ENCODE measurements at places on chromosomes 6 and 20.

DNA sequence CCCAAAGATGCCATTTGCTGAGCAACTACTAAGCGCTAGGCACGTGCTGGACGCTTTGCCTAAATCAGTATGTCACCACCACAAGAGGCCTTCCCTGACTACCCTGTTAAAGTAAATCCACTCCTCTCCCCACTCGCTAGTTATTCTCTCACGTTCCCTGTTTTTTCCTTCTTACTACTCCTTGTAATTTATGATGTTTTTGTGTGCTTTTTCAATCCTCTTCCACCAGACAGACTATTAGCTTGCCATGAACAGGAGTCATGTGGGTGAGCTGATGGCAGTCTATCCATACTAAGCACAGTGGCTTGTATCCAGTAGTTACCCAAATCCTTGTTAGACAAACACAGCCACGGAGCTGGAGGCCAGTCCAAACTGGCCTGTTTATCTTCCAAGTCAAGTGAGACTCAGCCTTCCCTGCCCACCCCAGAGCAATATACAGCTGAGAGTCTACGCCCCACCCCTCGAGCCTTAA lies 41.2 kb downstream of the C6orf132 start:
- no peak for DNase-seq

DNA sequence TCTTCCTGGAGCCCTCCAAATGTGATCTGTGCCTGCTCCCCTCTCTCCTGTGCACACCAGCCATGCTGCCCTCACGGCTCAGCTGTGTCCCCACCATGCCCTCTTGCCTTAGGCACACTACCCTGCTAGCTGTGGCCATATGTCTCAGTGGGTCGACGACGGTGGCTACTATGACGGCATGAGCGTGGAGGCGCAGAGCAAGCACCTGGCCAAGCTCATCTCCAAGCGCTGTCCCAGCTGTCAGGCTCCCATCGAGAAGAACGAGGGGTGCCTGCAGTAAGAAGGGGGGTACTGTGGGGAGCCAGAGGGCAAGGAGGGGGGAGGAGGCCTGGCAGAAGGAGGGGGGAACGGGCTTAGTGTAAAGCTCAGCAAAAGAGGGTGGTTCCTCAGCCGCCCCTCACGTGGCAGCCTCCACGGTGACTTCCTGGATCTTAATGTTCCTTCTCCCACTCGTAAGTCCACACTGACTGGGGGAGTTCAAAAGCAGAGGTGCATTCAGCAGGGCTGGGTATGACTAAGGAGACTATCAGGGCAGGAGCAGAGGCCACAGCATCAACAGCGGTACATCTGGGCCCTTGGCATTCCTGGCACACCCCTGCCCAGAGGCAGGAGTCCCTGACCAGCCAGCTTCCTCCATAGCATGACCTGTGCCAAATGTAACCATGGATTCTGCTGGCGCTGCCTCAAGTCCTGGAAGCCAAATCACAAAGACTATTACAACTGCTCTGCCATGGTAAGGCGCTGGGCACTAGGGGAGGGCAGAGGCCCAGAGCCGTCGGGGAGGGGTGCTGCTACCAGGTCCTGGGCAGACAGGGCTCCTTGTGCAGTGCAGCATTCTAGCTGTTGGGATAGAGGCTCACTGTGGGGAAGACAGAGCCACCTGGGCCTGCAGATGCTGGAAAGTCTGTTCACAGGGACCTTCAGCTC lies 8.0 kb downstream of the DNPH1 start:
- no peak for DNase-seq

GRCh38 chr20:35515949-35516645 lies 13.4 kb downstream of the C20orf173 start:
- DNase-seq, result peak; percentile 5

- DNase-seq, result no peak
Observed at GRCh38 chr6:88360203-88360797, 194.2 kb upstream of the CNR1 start.

DNA sequence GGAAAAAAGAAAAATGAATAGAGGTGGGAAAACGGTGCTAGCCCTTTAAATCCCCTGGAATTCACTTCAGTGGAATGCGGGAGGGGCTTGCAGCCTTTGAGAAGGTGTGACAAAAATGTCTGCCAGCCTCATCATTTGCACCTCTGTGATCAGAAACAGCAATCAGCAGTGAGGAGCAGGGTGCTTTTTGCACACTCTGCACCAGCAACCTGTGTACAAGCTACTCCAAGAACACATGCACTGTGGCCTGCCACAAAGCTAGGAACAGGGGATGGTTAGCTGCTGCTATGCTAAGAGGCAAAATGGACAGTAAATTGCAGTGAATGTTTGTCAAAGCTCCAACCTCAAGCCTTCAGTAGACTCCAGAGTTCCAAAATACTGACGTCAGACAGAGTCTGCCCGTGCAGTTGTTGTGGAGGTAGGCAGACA lies 29.7 kb downstream of the GINS1 start:
- DNase-seq, result no peak

DNA sequence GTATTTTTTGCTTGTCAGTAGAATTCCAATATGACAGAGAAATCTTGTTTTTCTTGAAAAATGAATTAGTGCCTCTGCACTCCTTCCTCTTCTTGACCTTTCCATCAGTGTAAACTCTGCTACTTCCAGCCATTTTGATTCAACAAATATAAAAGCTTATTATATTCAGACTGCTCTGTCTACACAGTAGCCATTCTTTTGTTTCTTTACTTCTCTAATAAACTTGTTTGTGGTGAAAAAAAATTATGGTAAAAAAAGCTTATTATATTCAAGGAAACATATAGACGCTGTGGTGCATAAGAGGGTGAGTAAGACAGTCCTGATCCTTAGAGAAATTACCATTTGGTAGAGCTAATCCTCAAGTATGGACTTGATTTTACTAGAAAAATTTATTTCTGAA lies 11.6 kb downstream of the CAGE1 start:
- no peak for DNase-seq

DNA sequence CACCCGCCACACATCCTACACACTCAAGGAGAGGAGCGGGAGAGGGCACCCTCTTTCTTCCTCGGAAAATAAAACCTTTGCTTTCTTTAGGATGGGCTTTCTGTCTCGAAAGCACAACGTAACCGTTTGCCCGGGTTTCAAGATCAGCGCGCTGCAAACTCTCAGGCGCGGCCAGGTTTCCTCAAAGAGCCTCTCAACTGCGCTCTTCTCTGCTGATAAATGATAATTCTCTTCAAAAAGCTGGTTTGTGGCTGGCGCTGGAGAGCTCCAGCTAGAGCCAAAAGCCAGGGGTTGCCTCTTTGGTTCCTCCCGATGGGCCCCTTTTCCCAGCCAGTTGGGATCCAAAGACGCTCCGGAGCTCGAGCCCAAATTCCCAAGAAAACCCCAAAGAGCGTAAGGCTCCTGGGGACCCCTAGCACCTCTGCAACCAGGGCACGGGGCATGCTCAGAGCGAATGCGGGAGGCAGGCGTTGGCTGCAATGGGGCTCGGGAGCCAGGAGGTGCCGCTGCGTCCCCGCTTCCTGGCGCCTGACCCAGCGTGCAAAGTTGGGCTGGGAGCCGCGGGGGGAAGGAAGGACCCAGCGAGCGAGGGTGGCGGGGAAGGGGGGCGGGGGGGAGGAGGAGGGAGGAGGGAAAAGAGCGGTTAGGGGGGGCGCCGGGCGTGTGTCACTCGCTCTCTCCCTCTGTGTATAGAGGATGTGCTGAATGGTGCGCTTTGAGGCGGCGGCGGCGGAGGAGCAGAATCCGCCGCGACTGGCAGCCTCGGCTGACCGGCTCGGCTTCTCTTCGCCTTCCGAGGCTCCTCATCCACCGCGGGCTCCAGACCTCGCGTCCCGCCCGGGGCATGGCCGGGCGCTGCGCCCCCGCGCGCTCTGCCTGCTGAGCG lies at the start of gene PLCB1:
Gene PLCB1, plus strand, starts transcription at position 669 of the 886 bp plus-strand sequence. CDS start 386 bp downstream, outside the sequence.
- peak; percentile 89 for DNase-seq

DNA sequence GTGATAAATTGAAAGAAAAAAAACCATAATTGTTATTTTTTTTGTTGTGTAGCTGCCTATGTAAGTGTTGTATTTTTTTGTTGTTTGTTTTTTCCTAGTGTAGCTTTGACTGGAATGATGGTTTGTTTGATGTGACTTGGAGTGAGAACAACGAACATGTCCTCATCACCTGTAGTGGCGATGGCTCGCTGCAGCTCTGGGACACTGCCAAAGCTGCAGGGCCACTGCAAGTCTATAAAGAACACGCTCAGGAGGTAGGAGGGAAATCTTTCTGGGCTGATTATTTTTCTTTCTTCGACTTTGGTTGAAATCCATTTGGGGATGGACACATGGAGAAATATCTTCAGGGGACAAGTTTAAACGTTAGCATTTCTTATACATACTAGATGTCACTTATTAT lies 3.8 kb downstream of the PEX7 start:
- DNase-seq, result no peak

DNA sequence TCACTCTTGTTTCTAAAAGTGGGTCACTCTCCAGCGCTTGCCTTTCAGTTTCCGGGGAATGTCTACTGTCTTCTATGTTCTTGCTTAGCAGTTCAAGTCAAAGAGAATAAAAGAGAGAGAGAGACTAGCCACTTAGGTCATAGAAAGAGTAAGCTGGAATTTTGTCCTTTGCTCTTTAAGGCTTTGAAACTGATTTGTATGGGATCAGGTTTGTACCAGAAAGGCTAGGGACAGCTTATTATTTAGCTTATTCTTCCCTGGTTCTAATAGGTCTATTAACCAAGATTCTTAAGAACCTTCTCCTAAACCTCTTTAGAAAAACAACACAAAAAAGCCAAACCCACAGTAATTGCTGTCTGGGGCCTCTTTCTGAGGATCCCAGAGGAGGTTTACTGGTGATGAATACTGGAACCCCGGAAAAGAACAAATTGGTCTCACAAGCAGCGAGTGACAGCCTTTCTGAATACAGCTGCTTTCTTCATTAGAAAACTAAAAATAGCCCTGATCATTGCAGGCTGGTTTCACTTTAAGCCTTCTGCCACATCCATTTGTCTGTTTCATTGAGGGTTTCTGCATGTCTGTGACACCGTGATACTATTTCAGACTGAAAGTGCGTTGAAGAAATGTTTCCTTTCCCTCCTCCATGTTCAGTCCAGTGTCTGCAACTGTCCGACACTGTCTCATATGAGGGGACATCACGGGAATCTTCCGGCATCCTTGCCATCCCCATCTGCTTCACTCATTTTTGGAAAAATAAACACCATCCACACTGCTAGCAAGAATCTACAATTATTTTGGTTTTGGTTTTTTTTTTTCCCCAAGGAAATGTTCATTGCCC lies 75.1 kb upstream of the ATXN1 start:
- no peak for DNase-seq

- DNase-seq, result peak; percentile 21
Observed at GRCh38 chr6:107866606-107867301, 42.6 kb upstream of the SCML4 start.

GRCh38 chr6:5670811-5671561 lies 335.7 kb downstream of the NRN1 start:
- peak; percentile 73 for DNase-seq

DNA sequence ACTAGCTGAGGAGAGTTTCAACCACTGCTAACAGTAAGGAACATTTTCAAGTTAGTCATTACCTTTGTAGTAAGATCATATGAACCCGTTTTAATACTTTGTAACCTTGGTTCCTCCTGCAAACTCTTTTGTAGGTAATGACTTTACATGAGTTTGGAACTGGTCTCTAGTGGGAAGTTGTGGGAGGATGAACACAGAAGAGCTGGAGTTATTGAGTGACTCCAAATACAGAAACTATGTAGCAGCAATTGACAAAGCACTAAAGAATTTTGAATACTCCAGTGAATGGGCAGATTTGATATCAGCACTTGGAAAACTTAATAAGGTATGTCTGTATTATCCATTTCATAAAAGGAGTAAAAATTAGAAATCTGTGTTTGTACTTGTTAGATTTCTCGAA lies 29.3 kb downstream of the DOP1A start:
- DNase-seq, result no peak

DNA sequence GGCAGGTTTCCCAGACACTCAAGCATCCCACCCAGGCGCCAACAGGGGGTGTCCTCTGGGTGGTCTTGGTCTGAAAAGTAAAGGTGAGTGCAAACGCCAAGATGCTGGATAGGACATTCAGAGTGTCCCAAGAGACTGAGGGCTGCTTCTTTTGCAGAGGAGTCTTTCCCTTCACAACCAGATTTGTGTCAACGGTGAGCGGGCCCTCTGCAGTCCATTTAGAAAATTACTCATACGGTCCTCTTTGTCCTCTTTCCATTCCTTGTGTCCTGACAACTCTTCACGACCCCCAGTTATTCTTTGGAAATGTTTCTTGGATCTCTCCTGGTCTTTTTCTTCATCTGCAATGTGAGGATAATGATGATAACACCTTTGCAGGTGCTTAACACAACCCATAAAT lies 257.8 kb downstream of the CDC5L start:
- DNase-seq, result no peak

GRCh38 chr6:120938876-120939472 lies 395.3 kb downstream of the TBC1D32 start:
- DNase-seq, result no peak

GRCh38 chr6:163711615-163712565 lies 297.4 kb downstream of the QKI start:
- no peak for DNase-seq

GRCh38 chr6:137589067-137589848 lies 95.1 kb upstream of the OLIG3 start:
- DNase-seq, result peak; percentile 5

DNA sequence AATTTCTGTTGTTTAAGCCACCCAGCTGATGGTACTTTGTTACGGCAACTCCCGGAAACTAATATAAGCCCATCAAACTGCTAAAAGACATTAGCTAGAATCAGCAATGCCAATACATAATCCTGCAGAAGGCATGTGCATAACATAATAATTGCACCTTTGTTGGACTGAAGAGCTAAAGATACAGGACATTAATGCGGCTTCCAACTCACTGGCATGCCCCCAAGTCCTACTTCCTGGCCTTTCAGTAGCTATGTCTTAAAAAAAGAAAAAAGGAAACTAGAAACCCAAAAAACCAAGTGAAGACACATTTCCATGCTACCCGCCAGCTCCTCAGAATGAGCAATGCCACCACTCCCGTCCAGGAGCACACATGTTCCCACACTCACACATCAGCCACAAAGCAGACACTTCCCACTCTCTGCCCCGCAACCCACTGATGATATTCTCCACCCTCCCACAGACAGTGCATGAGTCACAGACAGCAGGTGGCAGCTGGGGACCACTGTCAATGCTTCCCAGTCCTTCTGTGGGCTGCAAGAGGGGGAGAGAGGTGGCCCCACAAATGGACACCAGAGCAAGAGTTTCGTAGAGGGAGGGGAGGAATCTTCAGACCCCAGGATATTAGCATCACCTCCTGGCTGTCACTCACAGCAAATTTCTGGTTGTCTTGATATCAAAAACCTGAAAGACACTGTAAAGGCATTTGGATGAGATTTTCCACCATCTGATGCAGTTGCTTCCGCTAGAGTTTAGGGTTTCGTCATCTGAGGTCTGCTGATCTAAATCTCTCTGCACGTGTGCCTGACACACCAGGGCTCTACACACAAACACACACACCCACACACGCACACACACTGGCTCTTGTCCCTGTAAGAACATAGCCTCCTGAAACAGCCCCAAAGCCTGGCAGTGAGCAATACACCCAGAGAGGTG lies 32.8 kb downstream of the GFOD1 start:
- peak; percentile 19 for DNase-seq

DNA sequence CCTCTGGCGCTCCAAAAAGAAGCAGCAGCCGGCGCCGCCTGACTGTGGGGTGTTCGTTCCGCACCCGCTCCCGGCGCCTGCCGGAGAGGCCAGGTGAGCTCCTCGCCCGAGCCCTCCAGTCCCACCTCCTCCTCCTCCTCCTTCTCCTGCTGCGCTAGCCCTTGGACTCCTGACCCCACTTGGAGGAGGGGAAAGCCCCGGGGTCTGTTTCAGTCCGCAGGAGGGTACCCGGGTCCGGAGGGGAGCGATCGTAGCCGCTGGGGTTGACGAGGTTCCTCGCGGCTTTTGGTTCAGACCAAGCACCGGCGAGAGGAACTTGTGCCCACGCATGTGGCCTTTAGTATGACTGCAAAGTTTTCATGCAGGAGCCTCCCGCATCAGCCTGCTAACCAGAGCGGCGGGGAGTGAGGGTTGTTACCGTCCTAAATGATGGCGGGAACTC lies 493 bp downstream of the CRYBG1 start:
- no peak for DNase-seq

Data from kidney capillary endothelial cell (primary cell).